ENCODE measurements at places on chromosomes 1 and 21. TPM values are rescaled to one million over a fixed set of nuclear protein-coding genes. Genes with fewer than 3 reads are reported as not detected.
A peak's percentile ranks its signal among the peaks of the same experiment; 100 is the strongest.

Gene S100A3
- total RNA-seq = 3.4 TPM

DNA sequence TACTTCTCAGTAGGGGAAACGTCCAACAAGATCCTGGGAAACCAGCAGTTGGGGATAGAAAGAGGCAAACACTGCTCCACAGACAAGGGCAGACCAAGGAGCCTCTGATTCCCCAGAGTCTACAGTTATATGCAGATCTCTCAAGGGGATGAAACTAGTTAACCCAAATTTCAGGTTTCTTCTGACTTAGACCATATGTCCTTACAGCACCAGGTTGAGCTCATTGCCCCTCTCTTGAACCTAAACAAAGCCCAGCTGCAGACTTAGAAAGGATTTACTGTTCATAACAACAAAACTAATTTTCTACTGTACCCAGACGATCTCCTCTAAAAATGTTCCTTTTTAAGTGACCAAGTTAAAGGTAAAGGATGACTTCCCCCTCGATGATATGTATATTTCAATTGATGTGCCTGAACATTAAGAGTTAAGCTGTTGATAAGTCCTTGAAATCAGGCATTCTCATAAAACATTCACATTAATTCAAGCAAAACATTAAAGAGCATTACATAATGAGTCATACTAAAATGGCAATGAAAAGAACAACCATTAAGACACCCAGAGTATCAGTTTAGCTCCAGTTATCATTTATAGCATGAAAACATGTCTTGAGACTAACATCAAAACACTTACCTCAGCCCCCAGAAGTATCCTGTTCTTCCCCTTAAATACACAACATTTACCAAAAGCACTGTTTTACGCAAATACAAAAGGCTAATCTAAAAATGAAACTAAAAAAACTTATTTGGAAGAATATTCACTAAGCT is 24.1 kb downstream of the SMYD3 start:
- H3K4me3 ChIP-seq = no peak overlapping the region
- no peaks in the 10 kb centered on the region for H3K36me3 ChIP-seq

DNA sequence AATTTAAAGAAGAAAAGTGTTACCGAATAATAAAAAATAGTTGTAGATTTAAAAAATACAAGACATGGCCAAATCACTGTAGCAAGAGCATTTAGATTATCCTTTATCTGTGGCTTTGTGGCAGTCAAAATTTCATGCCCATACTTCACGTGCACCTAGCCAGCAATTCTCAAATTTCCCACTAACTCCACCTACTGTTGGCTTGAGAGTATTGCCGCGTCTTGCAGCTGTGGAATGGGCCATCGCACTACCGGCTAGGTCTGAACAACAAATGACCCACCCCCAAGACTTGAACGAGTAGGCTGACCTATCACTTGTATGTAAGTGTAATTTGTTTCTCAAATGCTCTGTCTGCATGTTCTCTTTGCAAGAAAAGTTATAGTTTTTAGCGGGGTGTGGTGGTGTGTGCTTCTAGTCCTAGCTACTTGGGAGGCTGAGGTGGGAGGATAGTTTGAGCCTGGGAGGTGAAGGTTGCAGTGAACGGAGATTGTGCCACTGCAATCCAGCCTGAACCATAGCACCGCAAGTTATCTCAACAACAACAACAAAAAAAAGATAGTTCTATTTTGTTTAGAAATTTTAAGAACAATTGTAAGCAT is 4.1 kb downstream of the KRTAP13-4 start:
- no peaks in the 10 kb centered on the region for H3K4me1 ChIP-seq
- no peak overlapping the region for H3K4me3 ChIP-seq
- H3K36me3 ChIP-seq = no peaks in the 10 kb centered on the region

GRCh38 chr21:31198575-31198974 is 145.5 kb downstream of the TIAM1 start:
- DNase-seq = peak; percentile 18
- no peaks in the 10 kb centered on the region for H3K36me3 ChIP-seq
- no peak overlapping the region for H3K27ac ChIP-seq
- H3K4me3 ChIP-seq = no peak overlapping the region

DNA sequence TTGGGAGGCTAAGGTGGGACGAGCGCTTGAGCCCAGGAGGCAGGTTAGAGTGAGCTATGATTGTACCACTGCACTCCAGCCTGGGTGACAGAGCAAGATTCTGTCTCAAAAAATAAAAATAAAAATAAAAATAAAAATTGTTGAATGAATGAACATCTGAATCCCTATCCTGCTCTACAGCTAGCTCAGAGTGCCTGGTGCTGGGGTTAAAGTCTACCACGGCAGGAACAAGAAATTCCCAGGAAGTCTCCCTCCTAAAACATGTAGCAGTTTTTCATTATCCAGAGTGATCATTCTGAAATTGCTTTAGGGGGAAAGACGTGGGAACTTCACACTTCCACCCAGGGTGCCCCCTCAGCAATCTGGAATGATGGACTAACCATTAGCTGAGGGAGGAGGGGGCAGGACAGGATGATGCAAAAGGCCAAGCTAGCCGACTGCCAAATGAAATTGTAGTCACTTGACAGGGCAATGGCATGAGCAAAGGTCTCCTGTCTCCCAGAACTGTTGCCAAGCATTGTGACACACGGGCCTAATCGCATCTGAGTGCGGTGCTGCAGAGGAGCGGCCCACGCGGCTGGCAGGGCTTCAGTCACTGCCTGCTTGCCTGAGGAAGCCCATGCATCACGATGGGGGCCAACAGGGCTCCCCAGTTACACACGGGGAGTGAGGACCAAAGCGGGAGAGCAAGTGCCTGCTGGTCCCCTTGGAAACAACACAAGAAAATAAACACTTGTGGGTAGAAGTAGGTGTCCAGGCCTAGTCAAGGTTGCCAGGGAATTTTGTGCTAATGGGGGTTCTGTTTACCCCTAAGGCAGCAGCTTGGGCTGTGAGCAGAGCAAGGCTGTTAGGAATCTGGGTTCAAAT is 85.7 kb downstream of the NENF start:
- no peaks in the 10 kb centered on the region for H3K36me3 ChIP-seq
- H3K27ac ChIP-seq = peak overlapping the region; percentile 80
